ENCODE measurements at places on chromosomes 16 and 17. TPM values are rescaled to one million over a fixed set of nuclear protein-coding genes. Genes with fewer than 3 reads are reported as not detected.
A peak's percentile ranks its signal among the peaks of the same experiment; 100 is the strongest.

DNA sequence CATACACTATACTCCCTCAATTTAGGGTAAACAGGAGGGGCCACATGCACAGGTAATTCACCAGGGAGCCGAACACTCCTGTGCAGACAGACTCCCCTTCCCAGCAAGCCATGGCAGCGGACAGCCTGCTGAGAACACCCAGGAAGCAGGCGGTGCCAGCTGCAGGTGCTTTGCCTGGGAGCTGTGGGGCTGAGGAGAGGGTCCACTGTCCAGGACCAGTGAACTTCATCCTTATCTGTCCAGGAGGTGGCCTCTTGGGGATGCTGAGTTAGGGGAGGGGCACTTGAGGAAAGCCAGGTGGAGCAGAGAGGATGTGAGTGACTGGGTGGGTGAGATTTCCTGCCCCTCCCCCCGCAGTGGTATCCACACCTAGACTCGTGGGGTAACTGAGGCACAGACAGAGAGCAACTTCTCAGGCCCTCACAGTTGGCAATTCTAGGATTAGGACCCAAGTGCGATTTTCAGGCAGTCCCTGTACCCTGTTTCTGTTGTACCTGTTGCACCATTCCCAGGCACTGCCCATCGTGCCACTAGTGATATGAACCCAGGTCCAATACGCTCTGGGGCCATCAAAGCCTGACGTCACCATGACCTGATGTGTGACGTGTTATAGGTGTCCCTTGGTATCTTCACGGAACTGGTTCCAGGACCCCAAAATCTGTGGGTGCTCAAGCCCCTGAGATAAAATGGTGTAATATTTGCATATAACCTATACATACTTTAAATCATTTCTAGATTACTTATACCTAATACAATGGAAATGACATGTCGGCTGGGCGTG, 1.2 kb downstream of the GRN start:
- peaks cover 23% of the 10 kb centered on the region for H3K4me1 ChIP-seq
- DNase-seq: no peak
- H3K27ac ChIP-seq: no peak overlapping the region

GRCh38 chr17:20235747-20236146, 226.6 kb downstream of the SPECC1 start:
- no peaks in the 10 kb centered on the region for H3K27me3 ChIP-seq
- H3K36me3 ChIP-seq: no peaks in the 10 kb centered on the region
- no peak overlapping the region for H3K27ac ChIP-seq
- no peak overlapping the region for H3K4me3 ChIP-seq

DNA sequence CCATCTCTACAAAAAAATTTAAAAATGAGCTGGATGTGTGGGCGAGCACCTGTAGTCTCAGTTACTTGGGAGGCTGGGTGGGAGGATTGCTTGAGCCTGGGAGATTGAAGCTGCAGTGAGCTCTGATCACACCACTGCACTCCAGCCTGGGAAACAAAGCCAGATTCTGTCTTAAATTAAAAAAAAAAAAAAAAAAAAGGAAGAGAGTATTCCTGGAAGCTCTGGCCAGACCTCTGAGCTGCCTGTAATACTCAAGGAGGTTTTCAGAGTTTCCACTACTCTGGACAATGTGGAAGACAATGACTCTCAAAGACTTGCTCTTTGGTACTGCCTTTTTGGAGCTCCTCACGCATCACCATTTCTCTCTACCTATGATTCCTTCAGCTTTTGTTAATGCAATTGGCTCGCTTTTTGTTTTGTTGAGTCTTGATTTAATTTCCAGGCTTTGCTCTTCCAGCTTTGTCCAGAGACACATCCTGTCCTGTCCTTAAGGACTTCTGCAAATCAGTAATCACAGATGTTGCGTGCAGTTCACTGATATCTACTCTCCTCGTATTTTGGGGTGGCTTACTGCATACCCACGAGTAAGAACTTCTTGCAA, 10.8 kb downstream of the CHD9 start:
- no peak overlapping the region for H3K4me3 ChIP-seq
- H3K4me1 ChIP-seq: peaks cover 25% of the 10 kb centered on the region
- peak overlapping the region; percentile 90 for H3K27ac ChIP-seq
- no peaks in the 10 kb centered on the region for H3K27me3 ChIP-seq

GRCh38 chr17:13920413-13920812, 148.9 kb upstream of the COX10 start:
- no peak overlapping the region for H3K27ac ChIP-seq
- H3K27me3 ChIP-seq: no peaks in the 10 kb centered on the region
- H3K36me3 ChIP-seq: no peaks in the 10 kb centered on the region
- peak; percentile 13 for DNase-seq
- no peak overlapping the region for H3K4me3 ChIP-seq

- no peak for DNase-seq
- no peaks in the 10 kb centered on the region for H3K36me3 ChIP-seq
- H3K27me3 ChIP-seq: no peaks in the 10 kb centered on the region
- no peak overlapping the region for H3K4me3 ChIP-seq
- H3K27ac ChIP-seq: no peak overlapping the region
Measured at GRCh38 chr16:48448841-48449481, 63.7 kb upstream of the SIAH1 start.

GRCh38 chr16:81516478-81517149, 72.0 kb downstream of the CMIP start:
- peaks cover 3% of the 10 kb centered on the region for H3K36me3 ChIP-seq
- no peak for DNase-seq
- H3K4me1 ChIP-seq: peaks cover 23% of the 10 kb centered on the region
- no peak overlapping the region for H3K27ac ChIP-seq

Gene MYO15B
- total RNA-seq: 77.4 TPM

GRCh38 chr17:33012522-33013033, 20.9 kb downstream of the SPACA3 start:
- H3K4me3 ChIP-seq: no peak overlapping the region
- DNase-seq: no peak
- H3K27me3 ChIP-seq: no peaks in the 10 kb centered on the region
- no peaks in the 10 kb centered on the region for H3K4me1 ChIP-seq

Gene TMEM100
- total RNA-seq: 9.2 TPM

- H3K4me1 ChIP-seq: no peaks in the 10 kb centered on the region
- peaks cover 3% of the 10 kb centered on the region for H3K27me3 ChIP-seq
- peak; percentile 38 for DNase-seq
- H3K27ac ChIP-seq: peak overlapping the region; percentile 69
Measured at GRCh38 chr16:87507351-87508069, 14.7 kb upstream of the ZCCHC14 start.

GRCh38 chr17:3827124-3827773, 18.8 kb downstream of the NCBP3 start:
- no peaks in the 10 kb centered on the region for H3K27me3 ChIP-seq
- H3K27ac ChIP-seq: no peak overlapping the region
- peaks cover 13% of the 10 kb centered on the region for H3K4me1 ChIP-seq
- no peak overlapping the region for H3K4me3 ChIP-seq
- DNase-seq: peak; percentile 62

Gene RTN4RL1
- total RNA-seq: 1.8 TPM

Gene PRSS8
- total RNA-seq: not detected

DNA sequence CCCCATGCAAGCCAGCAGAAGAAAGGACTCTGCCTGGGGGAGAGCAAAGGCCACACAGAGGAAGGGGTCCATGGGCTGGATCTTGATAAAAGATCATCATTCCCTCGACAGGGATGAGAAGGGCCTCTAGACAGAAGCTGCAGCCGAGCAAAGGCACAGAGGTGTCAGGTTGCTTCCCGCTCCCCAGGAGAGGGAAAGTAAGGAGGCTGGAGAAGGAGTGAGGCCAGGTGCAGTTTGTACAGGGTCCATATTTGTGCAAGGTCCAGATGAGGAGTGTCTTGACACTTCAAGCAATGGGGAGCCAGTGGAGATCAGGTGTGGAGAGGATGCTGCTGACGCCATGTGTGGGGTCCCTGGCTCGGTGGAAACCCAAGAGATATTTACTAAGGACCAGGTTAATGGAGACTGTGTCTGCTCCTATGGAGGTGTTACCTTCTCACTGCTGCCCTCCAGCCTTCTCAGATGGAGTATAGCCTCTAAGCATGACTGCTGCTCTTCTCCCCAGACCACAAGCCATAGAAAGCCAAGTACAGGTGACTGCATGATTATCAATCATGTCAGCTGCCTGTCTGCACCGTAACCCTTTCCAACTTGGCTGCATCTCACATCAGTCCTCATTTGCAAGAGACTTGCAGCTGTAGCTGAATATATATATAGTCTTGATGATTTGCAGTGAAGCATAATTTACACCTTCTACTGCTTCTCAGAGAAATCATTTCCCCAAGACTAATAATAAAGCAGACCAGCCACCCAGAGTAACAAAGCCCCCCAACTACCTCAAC, 21.1 kb downstream of the GAS7 start:
- peaks cover 26% of the 10 kb centered on the region for H3K4me1 ChIP-seq
- H3K27me3 ChIP-seq: no peaks in the 10 kb centered on the region
- DNase-seq: peak; percentile 64
- no peaks in the 10 kb centered on the region for H3K36me3 ChIP-seq
- H3K27ac ChIP-seq: peak overlapping the region; percentile 21
- no peak overlapping the region for H3K4me3 ChIP-seq

Gene ABAT
- 9.9 TPM for total RNA-seq

DNA sequence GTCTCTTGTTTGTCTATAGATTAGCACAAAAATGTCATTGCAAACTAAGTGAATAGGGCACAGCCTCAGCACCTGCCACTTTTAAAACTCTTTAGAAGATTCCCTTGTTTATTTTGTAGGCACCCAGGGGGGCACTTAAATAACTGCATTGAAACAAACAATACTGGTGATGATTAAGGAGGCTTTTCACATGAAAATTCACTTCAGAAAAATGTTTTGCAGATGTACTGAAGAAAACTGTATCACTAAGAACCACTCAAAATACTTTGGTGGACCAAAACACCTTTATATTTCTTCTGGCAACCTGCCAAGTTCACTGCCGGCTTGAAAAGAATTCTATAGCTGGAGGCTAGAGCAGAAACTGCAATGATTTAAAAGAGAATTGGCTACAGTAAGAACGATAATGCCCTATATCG, 281.5 kb downstream of the TOX3 start:
- no peak overlapping the region for H3K27ac ChIP-seq
- no peaks in the 10 kb centered on the region for H3K4me1 ChIP-seq
- no peaks in the 10 kb centered on the region for H3K27me3 ChIP-seq
- H3K36me3 ChIP-seq: no peaks in the 10 kb centered on the region
- DNase-seq: no peak

DNA sequence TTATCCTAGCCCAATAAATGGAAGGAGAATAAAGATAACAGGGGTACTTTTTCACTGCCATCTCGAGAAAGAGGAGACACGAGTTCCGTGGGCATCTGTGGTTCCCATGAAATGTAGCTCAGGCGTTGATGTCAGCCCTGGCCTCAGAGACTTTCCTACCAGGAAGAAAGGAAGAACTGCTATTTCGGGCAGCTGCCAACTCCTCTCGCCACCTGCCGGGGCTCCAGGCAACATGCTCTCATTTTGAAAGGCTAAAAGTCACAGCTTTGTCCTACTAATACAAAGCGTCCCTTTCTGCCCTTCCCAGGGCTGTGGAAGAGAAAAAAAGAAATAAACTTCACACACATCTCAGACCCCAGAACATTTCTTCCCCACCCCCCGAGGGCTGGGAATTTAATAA, 65.8 kb downstream of the DHRS7C start:
- no peak overlapping the region for H3K4me3 ChIP-seq
- H3K27ac ChIP-seq: no peak overlapping the region
- H3K4me1 ChIP-seq: peaks cover 4% of the 10 kb centered on the region
- H3K27me3 ChIP-seq: no peaks in the 10 kb centered on the region

DNA sequence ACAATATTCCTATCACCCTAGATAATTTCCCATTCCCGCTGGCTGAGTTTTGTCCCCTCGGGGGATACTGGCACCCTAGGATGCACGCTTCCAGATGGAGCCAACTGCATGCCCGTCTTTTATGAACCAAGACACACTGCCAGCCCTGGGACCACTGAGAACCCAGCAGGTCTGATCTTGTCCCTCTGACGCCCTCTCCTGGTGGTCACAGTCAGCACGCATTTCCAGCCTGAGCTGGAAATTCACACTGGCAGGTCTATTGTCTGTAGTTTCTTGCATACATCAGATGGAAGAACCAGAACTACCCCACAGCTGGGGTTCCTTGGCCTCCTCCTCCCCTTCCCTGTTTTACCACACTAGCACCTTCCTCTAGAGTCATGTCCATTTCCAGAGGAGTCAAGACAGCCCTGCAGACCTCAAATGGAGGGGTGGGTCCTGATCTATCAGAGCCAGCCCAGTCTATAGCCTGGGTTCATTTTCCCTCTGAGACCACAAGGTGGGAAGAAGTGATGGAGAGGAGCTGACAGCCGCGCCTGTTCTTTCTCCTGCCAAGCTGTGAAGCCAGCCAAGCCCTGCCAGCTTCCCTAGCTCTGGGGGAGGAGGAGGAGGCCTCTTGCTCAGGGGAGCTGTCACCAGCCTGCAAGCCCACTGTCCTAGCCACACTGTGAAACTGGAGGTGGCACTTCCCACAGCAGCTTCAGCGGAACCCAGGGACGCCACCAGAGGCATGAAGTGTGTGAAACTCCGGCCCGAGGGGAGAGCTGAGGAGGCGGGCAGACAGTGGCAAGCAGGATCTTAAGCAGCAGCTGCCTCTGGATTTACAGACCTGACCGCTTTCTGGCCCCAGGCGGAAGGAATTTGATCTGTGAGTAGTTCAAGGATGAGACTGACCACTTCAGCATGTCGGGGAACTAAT, 29.3 kb downstream of the MXRA7 start:
- H3K4me1 ChIP-seq: peaks cover 57% of the 10 kb centered on the region
- DNase-seq: peak; percentile 83
- H3K36me3 ChIP-seq: peaks cover 59% of the 10 kb centered on the region
- peak overlapping the region; percentile 87 for H3K27ac ChIP-seq
- no peaks in the 10 kb centered on the region for H3K27me3 ChIP-seq
- H3K4me3 ChIP-seq: no peak overlapping the region

DNA sequence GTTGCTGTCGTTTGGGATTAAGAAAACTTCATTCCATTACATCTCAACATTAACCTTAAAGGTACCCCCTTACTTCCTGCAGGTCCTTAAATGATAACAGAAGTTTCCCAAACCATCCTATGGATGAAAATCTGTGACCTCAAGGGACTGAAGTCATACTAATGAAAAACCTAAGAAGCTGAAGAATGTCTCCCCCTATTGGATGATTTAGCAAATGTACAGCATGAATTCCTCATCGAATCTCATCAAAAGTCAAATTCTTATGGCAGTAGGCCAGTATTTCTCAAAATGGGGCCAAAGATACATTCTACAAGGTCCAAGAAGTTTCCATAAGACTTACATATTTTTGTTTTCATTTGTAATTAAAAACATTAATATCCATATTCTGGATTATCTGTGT, 13.5 kb downstream of the SCO1 start:
- H3K27me3 ChIP-seq: no peaks in the 10 kb centered on the region
- H3K4me1 ChIP-seq: peaks cover 2% of the 10 kb centered on the region
- no peak overlapping the region for H3K27ac ChIP-seq

GRCh38 chr17:72008236-72008876, 112.5 kb upstream of the SOX9 start:
- DNase-seq: no peak
- H3K27ac ChIP-seq: no peak overlapping the region
- no peaks in the 10 kb centered on the region for H3K36me3 ChIP-seq
- H3K27me3 ChIP-seq: peaks cover 3% of the 10 kb centered on the region
- H3K4me1 ChIP-seq: no peaks in the 10 kb centered on the region

Gene SLC4A1
- total RNA-seq: 6.2 TPM
